ENCODE measurements at places on chromosomes 2 and 18. TPM values are rescaled to one million over a fixed set of nuclear protein-coding genes. Genes with fewer than 3 reads are reported as not detected.

DNA sequence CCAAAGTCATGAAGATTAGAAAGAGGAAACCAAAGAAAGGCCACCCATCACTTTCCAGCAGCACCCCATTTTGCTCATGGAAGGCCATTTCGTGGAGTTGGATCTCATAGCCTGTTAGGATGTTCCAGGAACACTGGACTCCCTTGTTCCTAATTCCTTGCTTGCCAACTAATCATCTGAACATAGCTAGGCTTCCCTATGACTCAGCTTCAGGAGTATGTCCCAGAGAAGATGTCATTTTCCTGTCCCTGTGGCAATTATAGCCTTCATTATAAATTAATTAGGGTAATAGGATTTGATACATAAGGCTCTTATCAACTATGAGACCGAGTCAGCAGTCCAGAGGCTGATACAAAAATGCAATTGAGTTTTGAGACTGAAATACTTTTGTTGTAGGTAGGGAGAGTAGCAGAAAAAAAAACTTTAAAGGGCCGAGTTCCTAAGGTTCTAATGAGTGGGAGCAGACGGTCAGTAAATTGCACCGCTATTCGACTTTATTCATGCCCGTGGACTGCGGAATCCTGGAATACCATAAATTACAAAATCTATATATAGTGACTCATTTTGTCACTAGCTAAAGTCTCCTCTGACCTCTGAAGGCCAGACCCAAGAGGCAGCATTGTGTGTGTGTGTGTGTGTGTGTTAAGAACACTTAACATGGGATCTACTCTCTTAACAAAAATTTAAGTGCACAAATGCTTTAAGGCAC, 311.8 kb downstream of the FBXO15 start:
- no peak for DNase-seq

- DNase-seq, result no peak
Observed at GRCh38 chr18:33317640-33318039, 122.9 kb downstream of the CCDC178 start.

DNA sequence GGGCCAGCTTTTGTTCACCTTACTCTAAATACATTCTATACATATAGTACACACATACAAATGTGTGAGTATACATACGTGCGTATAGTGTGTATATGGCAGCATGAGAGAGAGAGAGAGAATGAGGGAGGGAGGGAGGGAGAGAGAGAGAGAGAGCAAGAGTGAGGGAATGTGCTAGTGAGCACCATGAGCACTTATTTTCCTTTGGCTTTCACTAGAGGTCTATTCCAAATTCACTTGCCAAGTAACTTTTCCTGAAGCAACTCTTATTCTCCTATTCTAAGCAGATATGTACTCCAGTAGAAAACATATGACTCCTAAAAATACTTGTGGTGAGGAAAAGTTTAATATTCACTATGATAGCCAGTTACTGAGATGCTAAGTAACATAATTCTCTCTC, 85.7 kb downstream of the COBLL1 start:
- no peak for DNase-seq

DNA sequence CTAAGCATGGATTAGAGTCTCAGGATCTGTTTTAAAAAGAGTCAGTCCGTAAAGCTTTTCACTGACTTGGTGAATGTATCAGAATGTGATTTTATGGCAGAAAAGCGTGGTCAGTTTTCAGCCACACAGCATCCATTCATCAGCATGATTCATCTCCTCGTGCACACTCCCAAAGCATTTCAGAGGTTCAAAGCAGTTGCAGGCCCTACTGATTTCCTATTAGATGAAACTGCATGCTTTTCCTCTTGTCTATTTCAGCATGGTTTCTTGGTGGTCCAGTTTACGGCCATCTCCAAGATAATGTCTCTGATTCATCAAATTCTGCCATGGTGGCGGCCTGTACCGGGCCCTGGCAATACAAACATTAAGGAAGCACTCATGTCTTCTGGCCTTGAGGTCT, 4.8 kb upstream of the PARD6G start:
- no peak for DNase-seq

TYW5 gene
- 5.6 TPM for total RNA-seq

EFR3B gene
- total RNA-seq, result 0.19 TPM

ALPI gene
- not detected for total RNA-seq
